ENCODE measurements at places on chromosomes 16 and 17.
A peak's percentile ranks its signal among the peaks of the same experiment; 100 is the strongest.

DNA sequence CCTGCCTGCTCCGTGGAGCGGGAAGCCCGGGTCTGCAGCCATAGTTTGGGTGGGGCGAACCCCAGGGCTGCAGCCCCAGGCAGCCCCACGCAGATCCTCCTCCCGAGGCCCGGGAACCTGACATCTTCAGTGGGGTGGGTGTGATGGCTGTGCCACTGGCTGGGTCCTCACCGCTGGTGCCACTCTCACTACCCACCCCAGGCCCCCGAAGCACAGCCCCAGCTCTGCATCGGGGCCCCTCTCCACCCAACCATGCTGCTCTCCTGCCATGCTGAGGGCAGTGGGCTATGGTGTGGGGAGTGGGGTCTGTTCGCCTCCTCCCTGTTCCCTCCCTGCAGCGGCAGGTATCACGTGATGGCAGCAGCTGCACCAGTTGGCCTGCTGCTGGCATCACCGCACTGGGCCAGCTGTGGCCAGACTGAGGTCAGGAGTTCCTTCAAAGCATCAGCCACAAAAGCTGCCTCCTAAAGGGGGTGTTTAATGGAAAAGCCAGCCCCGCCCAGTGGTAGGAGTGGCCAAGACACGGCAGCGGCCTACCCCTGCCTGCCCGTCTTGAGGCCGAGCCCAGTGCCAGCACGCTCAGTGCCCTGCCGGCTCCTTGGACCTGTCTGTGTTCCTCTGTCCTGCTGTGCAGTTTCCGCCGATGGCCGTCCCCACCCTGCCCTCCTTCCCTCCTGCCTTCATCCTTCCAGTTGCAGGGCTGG lies 10.8 kb downstream of the KCTD5 start:
- no peak for DNase-seq

- no peak for DNase-seq
These were observed 398.6 kb downstream of the CPPED1 start for GRCh38 chr16:12405089-12405488.

DNA sequence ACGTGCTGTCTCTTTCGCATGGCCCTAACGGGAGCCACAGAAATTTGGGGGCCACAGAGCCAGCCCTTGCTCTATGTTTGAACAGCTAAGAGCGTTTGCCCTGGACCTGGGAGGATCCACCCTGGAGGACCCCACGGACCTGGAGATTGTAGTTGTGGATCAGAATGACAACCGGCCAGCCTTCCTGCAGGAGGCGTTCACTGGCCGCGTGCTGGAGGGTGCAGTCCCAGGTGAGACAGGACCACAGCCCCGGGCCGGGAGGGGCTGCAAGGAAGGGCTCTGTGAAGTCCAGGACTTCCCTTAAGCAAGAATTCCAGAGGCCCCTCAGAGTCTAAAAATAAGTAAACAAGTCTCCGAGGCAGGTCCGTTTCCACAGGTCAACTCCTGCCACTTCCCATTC lies 11.9 kb downstream of the CDH15 start:
- DNase-seq: no peak

DNA sequence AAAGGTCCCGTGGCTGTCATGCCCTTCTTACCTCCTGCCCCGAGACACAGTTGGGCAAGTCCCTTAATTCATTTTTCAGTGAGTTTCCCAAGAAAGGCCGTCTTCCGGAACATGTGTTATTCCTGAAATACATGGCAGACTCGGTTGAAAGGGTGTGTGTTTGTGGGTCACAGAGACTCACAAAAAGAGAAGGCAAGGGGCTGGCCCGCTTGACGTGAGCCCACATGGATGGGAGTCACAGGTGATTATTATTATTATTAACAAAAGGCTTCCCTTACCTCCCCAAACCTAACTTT lies 34.1 kb upstream of the CCR7 start:
- no peak for DNase-seq

- DNase-seq: no peak
These were observed 247.1 kb downstream of the HAPSTR1 start for GRCh38 chr16:9338510-9338909.

DNA sequence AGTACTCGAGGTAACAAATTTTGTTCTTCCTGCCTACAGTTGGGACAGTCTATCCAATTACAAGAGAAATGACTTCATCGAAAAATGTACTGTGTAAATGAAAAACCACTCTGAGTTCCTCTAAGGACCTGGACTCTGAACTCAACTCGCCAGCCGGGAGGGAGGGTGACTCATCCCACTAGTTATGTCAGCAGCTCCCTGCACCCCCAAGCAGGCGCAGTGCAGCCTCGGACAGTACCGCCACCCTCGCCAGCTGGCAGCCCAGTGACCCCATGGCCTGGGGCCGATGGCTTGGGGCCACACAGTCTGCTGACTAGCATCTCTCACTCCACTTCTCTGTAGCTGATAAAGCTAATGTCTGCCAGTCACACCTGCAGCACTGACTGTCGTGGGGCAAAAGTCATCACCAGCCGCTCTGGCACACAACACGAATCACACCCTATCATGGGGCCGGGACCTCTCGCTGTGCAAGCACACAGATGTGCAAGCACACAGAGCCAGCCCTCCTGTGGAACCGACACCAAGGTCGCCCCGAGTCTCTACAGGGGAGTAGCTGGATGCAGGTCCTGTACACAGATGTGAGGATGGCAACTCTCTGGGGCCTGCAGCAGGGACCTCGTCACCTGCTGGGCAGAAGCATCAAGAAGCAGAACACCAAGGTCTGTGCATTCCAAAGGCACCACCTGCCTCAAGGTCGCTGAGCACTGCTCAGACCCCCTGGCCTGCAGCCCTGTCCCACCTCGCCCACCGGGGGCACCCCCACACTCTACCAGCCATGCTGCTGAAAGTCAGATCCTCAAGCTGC lies 5.7 kb downstream of the CSNK1D start:
- peak; percentile 25 for DNase-seq

DNA sequence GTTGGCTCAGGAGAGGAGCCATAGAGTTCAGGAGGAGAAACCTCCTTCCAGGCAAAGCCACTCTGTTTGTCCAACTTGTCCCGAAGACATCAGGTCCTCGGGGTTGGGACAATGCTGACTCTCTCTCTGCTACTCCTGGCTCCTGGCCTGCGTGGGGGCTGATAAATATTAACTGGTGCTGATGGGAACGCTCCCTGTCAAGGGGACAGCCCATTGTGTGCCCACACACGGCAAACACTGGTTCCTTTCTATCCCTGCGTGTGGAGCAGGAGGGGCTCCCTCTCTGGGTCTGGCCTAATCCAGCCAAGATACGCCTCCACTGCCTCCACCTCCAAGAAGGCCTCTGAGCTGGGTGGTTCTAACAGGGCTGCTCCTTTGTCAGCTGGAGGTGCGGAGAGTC lies 4.4 kb downstream of the KIF19 start:
- DNase-seq: no peak

DNA sequence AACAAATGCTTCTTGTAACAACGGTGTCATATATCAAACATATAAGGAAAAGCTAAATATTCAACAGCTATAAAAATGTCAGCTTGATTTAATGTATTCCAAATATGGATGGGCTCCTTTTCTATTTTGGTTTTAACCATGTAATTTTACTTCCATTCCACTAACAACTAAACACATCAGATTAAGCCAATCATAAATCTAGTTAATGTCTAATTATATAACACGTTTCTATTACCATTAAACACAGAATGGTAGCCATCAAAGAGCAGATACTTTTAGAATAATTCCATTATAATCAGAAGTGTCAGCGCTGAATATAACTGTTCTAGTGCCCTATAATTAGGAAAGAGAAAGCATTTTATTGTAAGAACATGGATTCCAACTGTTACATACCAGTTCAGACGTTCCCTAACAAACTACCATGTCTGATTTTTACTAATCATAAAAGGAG lies 10.0 kb downstream of the CMC2 start:
- no peak for DNase-seq

- DNase-seq: no peak
These were observed 102.2 kb downstream of the RAP1GAP2 start for GRCh38 chr17:2898255-2898926.

DNA sequence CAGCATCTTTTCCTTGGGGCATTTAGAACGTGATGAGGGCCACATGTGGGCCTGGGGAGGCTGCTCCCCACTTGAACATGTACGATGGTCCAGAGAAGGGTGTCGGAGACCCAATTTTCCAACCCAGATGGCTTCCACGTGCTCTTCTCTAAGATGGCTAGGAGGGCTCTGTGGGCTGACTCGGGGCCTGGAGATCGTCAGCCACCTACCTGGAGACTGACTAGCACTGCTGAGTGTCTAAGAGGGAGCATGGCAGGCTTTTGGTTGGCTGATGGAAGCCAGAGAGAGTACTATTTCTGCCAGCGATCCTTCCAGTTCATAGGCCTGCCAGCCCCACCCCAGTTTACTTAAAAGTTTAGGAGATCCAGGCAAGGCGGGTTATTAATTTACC lies 60.2 kb upstream of the CLEC18A start:
- no peak for DNase-seq

- no peak for DNase-seq
These were observed 4.7 kb downstream of the CORO1A start for GRCh38 chr16:30187971-30188561.

- DNase-seq: no peak
These were observed 48.0 kb downstream of the SHCBP1 start for GRCh38 chr16:46573008-46573833.

- DNase-seq: no peak
These were observed 280.9 kb downstream of the UTP18 start for GRCh38 chr17:51541215-51541614.

DNA sequence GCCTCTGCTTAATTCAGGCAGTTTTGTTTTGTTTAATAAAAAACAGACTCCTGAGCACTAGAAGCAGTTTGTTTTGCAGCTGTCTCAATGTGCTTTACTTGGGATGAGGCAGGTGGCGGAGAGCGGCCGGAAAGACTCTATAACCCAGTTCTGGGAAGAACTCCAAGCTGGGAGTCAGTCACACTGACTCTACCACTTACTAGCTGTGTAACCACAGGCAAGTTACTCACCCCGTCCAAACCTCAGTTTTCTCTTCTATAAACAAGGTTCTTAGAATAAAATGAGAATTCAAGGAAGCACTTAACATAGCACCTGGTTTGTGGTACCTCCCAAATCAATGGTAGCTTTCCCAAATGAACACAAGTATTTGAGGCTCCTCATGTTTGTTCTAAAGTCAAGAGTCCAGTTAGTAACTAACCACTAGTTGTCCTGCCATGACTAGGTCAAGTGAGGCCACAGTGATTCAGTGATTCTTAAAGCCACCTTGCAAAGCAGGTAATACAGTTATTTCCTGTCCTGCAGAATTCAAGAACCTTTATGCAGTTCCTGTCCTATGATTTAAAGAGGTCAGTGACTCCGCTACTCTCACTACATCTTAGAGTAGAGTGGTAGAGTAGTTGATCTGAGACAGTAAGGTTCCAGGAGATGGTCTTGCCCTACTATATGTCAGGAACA lies 2.7 kb downstream of the TXNDC17 start:
- DNase-seq: no peak

DNA sequence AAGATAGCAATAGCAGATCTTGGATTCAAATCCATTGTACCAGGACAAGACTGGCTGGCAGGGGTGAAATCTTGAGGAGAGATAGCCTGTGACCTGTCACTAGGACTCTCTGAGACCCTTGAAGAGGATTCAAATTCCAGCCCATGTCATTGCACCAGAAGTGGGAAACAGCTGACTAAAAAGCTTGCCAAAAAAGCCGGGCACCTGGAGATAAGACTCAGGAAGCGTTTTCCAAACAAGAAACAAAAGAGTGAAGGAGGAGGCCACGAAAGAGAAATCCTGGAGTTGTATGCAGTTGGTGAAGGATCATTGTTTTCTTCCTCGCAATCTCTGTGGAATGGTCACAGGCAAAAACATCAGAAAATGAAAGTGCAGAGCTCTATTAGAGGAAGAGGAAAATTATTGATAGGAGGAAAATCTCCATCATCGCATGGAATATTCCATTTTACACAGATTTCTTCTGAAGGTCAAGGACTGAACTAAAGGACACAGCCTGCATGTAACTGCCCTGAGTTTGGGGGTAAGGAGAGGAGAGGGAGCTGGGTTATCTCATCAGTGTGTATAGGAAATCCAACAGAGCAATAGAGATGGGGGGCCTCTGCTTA lies 9.0 kb upstream of the WSB1 start:
- DNase-seq: no peak

- no peak for DNase-seq
These were observed 47.4 kb downstream of the NETO2 start for GRCh38 chr16:47096297-47096696.

- DNase-seq: no peak
These were observed 50.6 kb downstream of the LMF1 start for GRCh38 chr16:920051-920681.

GRCh38 chr17:8151120-8151640 lies 1.0 kb downstream of the PER1 start:
- peak; percentile 82 for DNase-seq

DNA sequence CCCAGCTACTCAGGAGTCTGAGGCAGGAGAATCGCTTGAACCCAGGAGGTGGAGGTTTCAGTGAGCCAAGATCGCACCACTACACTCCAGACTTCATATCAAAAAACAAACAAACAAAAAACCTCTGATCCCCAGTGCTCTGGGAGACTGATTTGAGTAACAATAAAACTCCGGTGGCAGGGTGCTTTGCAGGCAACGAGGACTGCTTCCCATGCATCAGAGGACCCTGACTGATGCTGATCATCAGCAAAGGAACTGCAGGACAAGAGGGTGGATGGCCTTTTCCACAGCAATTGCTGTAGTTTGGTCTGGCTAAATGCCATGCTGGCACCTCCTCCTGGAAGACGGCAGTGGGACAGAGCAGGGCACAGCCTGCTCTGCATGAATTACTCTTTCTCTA lies 6.4 kb upstream of the SLC39A11 start:
- no peak for DNase-seq

DNA sequence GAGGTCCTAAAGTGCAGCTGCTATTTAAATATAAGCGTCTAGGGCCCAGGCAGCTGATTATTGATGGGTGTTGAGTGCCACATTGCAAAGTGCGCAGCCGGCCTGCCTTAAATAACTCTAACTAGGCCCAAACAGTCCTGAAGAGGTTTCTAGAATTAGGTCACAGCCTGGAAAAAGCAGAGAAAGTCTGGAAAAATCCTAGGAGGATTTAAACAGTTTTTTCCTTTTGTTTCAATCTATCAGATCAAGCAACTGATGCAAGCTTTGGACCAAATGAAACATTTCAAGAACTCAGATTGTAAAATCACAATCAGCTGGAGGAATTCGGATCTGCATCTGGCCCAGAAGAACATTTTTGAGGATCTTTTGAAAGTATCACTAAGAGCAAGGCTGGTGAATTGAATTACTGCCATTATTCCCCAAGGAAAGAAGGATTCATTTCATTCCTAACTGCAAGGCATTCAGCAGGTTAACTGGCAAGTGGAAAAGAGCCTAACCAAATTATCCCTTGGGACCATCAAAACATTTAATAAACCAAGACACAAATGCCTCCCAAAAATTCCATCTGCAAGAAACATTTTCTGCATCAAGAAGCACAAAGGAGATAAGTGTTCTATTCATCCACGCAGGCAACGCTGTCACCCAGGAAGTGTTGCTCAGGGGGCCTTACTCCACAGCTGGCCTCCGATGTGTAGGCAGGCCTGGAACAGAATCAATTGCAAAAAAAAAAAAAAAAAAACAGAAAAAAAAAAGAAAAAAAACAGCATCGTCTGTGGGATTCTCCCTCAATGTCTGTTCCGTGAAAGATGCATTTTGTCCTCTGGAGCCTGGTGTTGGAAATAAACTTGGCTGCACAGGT lies 46.1 kb downstream of the IRX3 start:
- DNase-seq: no peak

GRCh38 chr17:80742581-80743180 lies 198.0 kb downstream of the RPTOR start:
- no peak for DNase-seq

All from stimulated activated naive CD4-positive, alpha-beta T cell treated with Interleukin-2 at 50 U/mL for 16 hours (primary cell).